ENCODE measurements at places on chromosomes 7 and 10.

GRCh38 chr10:132860532-132860931, 74.6 kb upstream of the NKX6-2 start:
- no peak for DNase-seq

DNA sequence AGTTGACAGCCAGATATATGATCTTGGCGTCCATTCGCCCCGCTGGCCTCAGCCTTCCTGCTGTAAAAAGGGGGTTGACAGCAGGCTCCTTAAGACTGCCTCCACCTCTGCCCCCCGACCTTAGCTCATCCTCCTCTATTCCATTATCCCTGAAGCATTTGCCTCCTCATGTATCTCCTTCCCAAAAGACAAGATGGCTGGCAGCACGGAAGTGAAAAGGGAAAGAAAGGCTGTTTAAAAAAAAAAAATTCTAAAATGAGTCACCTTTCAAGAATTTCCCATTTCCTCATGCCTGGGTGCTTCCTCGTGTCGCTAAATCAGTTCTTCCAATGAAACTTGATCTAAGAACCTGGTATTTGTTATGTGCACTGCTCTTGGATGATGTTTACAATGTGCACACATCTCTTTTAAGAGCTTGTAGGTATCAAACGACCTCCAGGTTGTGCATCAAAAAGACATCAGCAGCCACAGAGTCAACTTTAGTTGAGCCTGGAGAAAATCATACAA, 1.7 kb downstream of the SCRN1 start:
- no peak for DNase-seq

DNA sequence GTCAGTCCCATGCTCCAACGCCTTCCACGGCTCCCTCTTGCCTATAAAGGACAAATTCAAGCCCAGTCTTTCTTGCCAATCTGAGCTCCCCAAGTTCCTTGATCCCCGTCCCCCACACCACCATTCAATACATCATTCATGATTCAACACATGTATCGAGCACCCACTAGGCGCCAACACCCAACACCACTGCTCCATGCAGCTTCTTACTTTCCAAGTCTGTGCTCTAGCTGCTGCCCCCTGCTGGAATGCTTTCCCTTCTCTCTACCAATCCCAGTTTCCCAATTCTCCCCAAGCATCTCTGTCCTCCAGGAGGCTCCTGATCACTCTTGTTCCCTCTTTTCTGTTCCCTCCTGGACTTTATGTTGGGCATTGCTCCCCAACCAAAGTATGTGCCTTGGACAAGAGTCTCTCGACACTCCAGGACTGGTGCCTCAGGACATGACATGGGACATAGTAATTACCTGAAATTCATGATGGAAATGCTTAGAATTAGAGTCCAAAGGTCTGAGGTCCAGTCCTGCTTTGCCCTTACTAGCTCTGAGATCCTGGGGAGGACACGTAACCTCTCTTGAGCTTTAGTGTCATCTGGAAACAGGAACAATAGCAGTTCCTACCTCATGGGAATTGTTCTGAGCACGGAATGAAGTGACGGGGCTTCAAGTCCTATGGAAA, 172.7 kb downstream of the NEURL1 start:
- no peak for DNase-seq

- DNase-seq = no peak
Observed at GRCh38 chr7:18013936-18014335, 13.7 kb downstream of the PRPS1L1 start.

DNA sequence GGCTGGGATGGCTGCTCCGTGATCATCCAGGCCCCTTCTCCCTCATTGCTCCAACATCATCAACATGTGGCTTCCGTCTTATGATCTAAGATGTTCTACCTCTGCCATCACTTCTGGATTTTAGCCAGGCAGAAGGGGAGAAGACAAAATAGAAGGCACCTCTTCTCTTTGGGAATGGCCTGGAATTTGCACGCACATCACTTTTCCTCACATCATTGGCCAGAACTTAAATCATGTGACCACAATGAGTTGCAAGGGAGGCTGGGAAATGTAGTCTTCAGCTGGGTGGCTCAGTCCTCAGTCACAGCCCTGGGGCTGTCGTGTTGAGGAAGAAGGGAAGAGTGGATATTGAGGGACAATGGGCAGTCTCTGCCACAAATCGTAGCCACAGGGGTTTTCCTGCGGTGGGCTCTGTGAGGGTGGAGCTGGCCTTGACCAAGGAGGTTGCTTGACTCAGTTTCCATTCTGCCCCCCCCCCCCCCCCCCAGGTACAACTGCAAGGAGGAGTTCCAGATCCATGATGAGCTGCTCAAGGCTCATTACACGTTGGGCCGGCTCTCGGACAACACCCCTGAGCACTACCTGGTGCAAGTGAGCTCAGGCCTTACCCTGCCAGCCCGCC, 50.3 kb downstream of the PALD1 start:
- DNase-seq = no peak

DNA sequence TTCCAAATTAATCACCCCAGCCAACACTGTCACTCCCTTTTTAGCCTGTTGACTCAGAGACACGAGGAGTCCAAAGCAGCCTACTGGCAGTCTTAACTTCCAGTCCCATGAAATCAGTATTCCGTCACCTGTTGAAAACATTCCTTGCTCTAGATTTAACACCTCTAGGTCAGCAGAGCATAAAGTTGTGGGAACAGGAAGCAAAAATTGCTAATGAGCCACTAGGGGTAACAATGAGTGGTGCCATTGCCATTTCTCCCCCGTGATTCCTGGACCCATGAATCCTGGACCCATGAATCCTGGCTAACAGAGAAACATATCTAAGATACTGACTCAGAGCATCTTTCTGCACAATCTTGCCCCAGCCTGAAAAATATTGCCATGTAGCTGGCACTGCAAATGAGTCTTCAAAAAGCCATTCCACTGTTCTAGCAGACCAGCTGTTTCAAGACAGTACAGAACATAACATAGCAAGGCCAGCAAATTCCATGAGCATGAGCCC, 252.7 kb upstream of the PTER start:
- DNase-seq = no peak

- no peak for DNase-seq
Observed at GRCh38 chr10:7343040-7343439, 67.8 kb downstream of the SFMBT2 start.

DNA sequence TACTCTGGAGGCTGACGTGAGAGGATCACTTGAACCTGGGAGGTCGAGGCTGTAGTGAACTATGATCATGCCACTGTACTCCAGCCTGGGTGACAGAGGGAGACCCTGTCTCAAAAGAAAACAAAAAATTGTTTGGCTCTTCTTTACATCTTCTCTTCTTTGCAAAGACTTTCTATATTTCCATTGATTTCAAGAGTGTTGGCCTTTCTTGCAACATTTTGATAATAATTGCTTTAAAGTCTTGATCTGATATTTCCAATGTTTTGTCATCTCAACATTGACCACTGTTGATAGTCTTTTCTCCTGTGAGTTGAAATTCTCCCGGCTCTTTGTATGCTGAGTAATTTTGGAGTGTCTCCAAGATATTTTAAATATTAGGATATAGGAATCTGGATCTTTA, 17.8 kb upstream of the CLDN4 start:
- DNase-seq = no peak

GRCh38 chr7:121397822-121398221, 1.7 kb upstream of the FAM3C start:
- DNase-seq = no peak

GRCh38 chr10:8051851-8052257, 2.6 kb upstream of the GATA3 start:
- no peak for DNase-seq

DNA sequence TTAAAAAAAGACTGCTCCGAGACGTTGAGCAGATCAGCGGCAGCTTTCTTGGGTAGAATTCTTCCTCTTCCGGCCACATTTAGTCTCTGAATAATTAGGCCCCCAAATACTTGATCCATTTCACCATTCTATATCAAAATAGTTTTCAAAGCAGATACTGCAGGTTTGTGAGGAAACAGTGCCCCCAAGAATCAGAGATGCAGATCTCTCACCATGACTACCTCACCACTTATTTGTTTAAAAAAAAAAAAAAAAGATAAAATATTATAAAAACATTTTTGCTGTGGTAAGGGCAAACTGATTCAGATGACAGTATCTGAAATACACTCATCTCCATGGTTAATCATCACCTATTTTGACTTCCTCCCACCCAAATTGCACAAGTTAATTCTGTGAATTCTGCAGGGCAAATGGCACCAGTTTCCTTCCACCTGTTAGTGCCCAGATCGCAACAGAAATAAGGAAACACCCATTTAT, 210.4 kb downstream of the FAM107B start:
- DNase-seq = no peak

DNA sequence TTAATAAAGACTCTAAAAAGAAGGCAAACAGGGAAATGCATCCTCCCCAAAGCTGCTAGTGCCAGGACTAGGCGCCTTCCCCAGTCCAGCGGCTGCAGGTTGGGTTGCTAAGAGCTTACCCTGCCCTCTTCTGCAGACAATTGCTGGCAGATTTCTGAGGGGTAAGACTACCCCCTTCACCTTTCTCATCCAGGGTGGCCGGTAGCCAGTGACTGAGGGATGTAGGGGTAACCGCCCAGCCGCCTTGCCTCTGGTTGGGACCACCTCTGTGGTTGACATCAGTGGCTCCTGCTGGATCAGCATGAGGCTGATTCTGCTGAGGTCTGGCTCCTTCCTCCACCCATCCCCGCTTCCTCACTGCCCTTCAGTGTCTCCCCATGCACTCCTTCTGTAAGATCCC, 71.2 kb downstream of the ADCYAP1R1 start:
- no peak for DNase-seq

- DNase-seq = no peak
Observed at GRCh38 chr7:50212666-50213621, 91.6 kb upstream of the IKZF1 start.

DNA sequence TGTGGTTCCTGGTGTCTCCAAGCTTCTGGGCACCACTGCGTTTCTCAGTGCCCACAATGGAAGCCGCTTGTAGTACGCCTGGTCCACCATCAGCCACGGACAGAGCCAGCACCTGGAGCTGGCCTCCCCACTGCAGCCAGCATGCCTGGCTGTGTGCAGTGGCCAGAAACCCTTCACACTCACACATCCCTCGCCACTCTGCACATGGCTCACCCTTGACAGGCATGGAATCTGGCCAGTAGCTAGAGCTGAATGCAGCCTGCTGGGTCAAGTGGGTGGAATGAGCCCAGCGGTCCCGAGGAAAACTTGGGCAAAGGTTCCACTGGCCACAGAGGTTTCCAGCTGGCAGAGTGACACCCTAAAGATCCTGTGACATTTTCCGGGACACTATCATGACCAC, 146.0 kb upstream of the ADO start:
- no peak for DNase-seq

- DNase-seq = no peak
Observed at GRCh38 chr7:131302876-131303707, 24.6 kb upstream of the MKLN1 start.

GRCh38 chr7:11203683-11204082, 230.0 kb downstream of the PHF14 start:
- DNase-seq = no peak

DNA sequence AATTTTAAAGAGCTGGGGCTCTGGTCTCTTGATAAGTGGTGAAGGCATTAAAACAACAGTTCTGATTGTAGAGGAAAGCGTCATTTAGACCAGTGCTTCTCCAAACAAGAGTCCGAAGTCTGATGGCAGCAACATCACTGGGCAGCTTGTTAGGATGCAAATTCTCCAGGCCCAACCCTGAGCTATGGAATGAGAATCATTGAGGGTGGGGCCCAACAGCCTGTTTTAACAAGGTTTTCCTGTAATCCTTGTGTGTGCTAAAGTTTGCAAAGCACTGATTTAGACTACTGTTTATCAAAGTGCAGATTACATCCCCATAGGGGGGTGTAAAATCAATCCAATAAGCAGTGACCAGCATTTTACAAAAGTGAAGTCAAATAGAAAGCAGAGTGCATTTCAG, 2.6 kb upstream of the ZNRF2 start:
- DNase-seq = no peak

- DNase-seq = no peak
Observed at GRCh38 chr7:78311181-78311580, 512.6 kb downstream of the PHTF2 start.

DNA sequence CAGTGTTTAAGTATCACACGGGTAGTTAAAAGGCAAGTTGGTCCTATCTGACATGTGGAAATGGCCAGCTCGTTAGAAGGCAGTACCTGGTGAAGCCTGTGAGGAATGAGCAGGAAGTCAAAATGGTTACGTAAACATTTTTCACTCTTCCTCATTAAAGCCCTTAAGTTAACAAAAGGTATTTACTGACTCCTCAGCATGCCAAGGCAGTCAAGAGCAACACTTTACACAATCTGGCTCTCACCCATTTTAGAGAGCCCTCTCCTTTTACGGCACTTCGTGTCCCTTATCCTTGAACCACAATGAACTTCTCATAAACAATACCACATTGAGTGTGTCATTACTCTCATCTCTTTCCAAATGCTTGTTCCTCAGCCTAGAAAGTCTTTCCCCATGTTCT, 11.0 kb upstream of the RSBN1L start:
- peak; percentile 29 for DNase-seq

- DNase-seq = no peak
Observed at GRCh38 chr7:33774762-33775523, 130.4 kb upstream of the BMPER start.

DNA sequence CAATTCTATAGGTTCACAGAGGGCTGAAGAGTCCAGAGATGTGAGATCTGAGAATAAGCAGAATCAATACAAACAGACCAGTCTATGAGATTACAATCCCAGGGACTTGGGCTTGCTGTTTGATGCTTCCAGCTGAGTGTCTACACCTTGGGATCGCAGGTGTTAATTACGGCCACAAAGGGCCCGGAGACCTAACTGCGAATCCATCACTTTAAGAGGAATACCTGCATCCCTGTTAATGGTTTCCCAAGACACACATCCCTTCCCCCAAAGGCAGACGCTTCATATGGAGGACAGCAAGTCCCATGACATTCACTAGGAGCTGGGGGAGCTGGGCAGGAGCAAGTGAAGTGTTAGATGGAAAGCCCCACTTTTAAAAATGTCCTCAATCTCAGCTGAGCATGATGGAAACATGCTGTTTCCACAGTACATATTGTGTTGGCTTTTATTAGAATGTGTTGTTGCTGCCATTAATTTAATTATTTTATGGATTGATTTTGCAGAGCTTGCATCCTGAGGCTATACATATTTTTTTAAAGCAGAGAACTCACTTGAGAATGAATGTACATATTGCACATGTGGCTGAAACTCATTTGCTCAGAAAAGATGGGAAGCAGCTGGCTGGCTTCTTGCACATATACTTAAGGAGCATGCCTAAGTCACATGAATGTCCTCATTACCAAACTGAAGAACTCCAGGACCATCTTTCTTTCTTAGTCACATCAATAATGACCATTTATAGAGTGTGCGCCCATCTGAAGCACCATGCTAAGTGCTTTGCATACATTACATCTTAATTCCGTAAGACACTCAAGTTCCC, 151.3 kb downstream of the NEBL start:
- DNase-seq = no peak

DNA sequence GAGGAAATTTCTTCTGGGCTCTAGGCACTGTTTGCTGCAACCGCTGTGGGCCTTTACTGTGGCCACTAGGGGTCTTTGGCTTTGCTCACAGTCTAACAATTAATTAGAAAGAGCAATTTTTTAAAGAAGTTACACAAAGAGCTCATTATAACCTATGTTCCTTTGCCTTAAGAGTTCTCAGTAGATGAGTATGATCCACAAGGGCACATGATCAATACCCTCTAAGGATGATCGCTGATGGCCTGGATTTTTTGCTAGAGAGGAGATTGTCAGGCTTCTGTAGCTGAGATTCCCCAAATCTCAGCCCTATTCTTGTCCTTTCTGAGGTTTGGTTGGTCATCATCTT, 80.8 kb upstream of the RHOBTB1 start:
- DNase-seq = no peak

GRCh38 chr10:33336582-33337325, 2.3 kb upstream of the NRP1 start:
- no peak for DNase-seq
